Activated CD4-positive, alpha-beta T cell treated with anti-CD3 and anti-CD28 coated beads for 36 hours (primary cell): ENCODE measurements at places on chromosomes 2 and 18. TPM values are rescaled to one million over a fixed set of nuclear protein-coding genes. Genes with fewer than 3 reads are reported as not detected.

MALL gene
- total RNA-seq: 1.6 TPM

DNA sequence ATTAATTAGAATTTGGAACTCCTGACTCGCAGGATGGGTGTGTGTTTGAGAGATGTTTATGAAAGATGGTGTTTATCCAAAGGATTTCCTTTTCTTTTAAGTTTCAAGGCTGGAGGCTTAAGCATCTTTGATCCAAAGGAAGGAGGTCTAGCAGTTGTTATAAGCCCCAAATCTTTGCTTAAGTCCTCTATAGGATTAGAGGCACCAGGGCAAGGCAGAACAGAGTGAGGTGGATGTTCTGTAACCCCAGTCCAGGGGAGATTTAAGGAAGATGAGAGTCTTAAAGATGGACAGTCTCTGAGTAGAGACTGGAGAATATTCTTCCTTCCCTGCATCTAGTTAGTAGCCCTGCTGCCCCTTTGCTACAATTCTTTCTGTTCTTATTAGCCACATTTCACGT is 17.5 kb downstream of the LBH start:
- DNase-seq: no peak

GRCh38 chr2:212213191-212213590 is 325.4 kb downstream of the ERBB4 start:
- no peak for DNase-seq

DNA sequence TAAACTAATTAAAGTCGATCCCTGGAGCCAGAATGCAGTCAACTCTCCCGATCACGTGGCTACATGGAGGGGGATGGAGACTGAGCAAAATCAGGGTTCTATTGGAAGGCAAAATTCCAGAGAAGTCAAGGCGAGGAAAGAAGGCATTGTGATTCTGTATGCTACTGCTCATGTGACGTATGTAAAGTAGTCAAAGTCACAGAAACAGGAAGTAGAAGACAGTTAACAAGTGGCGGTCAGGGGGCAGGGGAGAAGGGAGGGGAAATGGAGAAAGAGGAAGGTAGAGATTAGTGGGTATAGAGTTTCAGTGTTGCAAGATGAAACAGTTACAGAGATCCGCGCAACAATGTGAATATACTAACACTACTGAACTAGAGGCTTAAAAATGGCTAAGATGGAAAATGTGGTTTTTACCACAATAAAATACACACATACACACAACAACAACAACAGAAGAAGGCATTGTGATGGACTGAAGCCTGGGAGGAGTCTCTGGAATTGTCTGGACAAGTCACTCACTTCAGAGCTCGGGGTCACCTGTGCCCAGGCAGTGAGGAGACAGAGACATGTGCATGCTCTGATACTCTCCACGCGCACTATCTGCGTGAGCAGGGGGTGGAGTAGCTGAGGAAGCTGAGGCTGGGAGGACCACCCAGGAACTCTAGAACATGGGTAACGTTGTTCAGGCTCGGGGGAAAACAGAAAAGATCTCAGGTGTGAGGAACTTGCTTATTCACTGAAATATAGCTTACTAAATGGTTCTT is 89.9 kb upstream of the CDCA7 start:
- peak; percentile 58 for DNase-seq

GRCh38 chr2:217092710-217093379 is 233.0 kb upstream of the TNP1 start:
- no peak for DNase-seq
